Naive B cell (primary cell): ENCODE measurements at places on chromosomes 12 and 14.

DNA sequence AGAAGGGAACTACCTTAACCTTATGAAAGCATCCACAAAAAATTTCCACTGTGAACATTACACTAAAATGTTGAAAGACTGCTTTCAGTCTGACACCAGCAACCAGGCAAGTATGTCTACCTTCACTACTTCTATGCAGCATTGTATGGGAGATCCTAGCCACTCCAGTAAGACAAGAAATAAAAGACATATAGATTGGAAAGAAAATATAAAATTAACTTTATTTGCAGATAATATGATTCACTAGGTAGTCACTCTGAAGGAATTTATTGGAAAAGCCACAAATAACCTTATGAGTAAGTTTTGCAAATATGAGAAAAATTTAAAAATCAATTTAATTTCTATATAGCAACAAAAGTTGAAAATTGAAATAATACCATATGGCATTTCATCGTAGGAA is 172.0 kb downstream of the RERGL start:
- no peak for DNase-seq

GRCh38 chr12:40473962-40474361 is 218.3 kb upstream of the CNTN1 start:
- no peak for DNase-seq

GRCh38 chr12:17264603-17265002 is 658.6 kb upstream of the LMO3 start:
- DNase-seq: no peak

DNA sequence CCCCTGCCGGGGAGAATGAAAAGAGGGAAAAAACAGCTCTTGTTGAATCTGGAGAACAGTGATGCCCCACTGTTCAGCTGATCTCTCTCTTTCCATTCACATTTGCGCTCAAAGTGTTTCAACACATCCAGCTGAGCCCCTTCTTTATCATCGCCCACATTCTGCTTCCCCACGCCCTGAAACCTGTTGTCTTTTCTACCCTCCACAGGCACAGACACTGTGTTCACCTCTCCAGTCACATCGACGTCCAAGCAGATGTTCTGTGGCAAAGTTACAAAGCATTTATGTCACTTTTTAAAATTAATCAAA is 338.7 kb downstream of the EGLN3 start:
- no peak for DNase-seq

- DNase-seq: no peak
Measured at GRCh38 chr12:96300064-96300463, 100.2 kb downstream of the CDK17 start.
